ENCODE measurements at places on chromosomes 7 and 10.

- DNase-seq: no peak
Measured at GRCh38 chr10:120105492-120105891, 213.0 kb downstream of the SEC23IP start.

DNA sequence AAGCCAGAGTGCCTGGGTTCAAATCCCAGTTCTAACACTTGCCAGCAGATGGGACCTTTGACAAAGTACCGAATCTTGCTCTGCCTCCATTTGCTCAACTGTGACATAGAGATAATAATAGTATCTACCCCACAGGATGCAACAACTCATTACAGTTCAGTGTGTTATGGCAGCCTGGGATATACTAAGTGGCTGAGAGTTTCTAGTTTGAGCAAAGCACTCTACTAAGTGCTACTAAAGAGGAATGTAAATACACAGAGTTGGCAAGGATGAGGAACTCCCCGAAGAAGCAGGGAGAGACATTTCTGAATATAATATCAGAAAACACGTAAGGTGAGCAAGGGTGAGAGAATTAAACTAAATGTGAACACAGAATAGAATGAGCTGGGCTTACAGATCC lies 243.2 kb downstream of the ARHGAP21 start:
- DNase-seq: no peak

GRCh38 chr7:43925984-43926797 lies at the start of gene UBE2D4:
UBE2D4 (plus strand) TSS chr7:43926436; CDS start chr7:43926533, 97 bp downstream.
- peak; percentile 77 for DNase-seq

DNA sequence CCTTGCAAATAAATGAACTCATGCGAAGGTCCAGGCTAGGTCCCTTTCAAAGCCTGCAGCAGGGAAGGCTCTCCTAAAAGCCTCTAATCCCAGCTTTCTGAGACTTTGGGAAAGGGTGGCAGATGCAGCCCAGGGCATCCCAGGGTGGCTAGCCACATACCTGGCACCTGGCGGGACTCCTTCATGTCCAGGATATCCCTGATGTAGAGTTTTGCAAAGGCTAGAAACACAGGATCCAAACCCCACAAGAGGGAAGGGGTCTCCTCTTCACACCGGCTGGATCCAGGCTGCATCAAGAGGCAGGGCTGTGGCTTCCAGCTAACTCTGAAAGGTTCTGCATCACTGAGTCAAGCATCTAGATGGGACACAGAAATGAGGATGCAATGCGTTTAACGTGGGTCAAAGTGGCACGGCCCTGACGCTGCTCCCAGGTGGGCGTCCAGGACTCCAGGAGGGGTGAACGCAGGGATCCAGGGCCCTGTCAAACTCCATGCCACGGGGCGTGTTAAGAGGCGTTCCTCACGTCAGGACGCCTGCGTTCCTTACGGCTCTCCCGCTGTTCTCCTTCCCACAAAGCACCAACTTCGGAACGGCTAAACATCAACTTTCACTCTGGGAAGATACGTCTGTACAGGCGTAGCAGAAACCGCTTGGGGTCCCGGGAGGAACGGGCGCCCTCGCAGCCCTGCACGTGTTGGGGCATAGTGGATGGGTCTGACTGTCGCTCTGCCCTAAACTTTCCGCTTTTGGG lies 507 bp downstream of the STN1 start:
- no peak for DNase-seq

GRCh38 chr7:108079276-108079647 lies 50.9 kb downstream of the LAMB4 start:
- DNase-seq: no peak

DNA sequence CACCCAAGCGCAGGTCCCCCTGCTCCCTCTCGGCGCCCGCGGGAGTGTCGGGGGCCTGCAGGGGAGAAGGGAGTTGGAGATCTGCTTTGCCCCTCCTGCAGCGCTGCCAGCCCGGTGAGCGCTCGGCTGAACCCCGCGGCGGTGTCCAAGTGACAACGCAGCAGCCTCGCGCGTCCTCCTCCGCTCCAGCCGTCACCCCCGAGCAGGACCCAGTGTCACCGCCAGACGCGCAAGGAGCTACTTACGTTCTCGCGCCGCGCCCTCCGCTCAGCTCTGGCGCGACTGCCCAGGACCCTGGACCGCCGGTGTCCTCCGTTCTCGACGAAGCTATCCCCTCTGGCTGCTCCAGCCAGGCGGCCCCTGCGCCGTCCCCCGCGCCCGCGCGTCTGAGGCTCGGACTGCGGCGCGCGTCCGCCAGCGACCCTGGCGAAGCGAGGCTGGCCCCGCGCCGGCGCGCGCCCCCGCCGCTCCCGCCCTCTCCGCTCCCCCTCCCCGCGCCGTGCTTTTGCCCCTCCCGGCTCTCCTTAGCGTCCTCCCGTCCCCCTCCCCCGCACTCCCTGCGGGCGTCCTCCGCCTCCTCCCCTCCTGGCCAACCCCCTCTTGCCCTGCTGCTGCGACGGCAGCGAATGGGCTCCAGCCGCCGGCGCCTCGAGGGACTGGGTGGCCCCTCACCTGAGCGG lies at the start of gene NRCAM:
TSS of gene NRCAM (minus strand) at position 439 of the 680 bp plus-strand sequence. CDS start 216,372 bp downstream, outside the sequence.
- DNase-seq: peak; percentile 13

GRCh38 chr7:135253851-135254771 lies 20.5 kb downstream of the STRA8 start:
- DNase-seq: no peak

GRCh38 chr10:62778125-62778524 lies 26.4 kb upstream of the ADO start:
- DNase-seq: no peak

- DNase-seq: no peak
Measured at GRCh38 chr10:29543715-29544114, 91.1 kb downstream of the SVIL start.

DNA sequence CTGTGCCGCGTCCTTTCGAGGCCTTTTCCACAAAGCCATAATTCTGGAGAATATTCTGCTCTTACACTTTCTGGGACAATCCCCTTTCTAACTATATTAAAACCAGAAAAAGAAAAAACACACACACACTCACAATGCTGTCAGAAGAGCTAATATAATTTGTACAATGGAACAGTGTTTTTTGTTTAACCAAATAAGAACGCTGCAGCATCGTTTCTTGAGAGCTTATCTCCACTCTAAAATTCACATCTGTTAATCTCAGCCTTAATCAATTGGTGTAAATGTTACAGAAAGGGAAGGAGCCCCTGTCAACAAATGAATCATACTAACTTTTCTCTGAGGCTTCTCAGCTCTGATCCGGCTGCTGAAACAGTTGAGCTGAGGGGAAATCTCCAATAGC lies 123.9 kb downstream of the GALNT11 start:
- DNase-seq: no peak

DNA sequence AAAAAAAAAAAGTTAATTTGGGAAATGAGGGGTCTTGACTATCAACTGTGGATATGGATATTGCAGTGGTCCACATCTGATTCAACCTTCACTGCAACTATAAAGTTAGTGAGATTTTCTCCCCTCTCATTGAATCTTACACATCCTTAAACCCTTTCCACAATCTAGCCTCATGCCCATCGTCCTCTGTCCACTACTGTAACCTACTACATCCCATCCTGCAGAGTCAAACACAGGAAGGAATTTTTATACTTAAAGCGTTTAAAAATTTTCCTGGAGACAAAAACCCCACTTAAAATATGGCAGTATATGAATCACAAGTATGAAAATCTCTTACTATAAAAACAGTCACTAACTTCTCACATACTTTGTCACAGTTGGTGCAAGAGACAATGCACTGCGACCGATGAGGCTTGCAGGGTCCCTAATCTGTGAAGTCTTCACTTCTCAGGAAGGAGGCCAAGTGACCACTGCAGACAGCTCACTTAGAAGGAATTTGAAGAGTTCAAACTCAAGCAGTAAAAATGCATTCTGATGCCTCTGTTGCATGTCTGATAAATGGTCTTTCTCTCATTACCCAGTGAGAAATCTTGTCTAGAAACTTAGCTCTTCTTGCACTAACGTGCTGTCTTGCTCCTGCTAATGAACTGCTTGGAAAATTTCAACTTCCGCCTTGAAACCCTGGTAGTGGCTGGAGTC lies 50.3 kb upstream of the ST8SIA6 start:
- no peak for DNase-seq

DNA sequence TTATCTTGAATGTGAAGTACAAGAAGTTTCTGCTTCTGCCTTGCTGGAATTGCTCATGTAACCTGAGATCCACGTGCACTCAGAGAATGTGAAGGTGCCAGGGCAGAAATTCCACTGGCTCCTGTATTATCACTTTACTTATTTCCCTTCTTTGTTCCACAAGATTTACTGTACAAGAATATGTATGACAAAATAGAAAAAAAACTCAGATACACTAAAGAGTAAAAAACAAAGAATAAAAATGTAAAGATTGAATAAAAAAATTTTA lies 43.0 kb downstream of the PLCE1 start:
- DNase-seq: no peak

DNA sequence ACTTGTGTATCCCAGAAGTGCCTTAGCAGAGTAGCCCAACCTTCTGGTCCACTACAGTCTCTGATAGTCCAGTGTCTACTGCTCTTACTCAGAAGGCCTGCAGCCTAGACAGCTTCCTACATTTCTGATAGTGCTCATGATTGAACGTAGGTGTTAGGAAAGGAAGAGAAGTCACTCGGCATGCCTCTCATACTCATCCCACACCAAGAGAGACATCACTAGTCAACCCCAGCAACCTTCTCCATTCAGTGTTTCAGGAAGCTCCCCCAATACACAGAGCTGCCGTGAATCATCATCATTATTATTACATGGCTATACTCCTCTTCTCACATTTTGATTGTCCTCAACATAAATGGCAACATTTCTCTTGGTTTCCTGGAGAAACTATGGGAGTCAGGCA lies 166.4 kb downstream of the COBL start:
- DNase-seq: no peak

- DNase-seq: no peak
Measured at GRCh38 chr7:127336458-127336857, 56.0 kb downstream of the ZNF800 start.

DNA sequence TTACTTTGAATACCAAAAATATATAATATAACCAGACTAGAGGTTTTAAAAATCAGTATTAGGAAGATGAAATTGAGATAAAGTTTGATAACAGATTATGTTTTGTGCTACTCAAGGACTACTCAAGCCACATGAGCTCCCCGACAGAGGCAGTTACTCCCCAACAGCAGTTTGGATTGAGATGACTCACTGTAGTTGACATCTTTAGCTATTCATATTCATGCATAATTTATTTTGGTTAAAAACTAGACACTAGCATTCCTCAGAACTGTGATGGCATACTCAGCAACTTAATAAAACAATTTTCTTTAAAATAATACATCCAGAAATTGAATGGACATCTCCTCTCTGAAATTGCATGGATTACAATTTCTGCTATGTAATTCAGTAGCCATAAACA lies 19.6 kb downstream of the PCLO start:
- DNase-seq: no peak

DNA sequence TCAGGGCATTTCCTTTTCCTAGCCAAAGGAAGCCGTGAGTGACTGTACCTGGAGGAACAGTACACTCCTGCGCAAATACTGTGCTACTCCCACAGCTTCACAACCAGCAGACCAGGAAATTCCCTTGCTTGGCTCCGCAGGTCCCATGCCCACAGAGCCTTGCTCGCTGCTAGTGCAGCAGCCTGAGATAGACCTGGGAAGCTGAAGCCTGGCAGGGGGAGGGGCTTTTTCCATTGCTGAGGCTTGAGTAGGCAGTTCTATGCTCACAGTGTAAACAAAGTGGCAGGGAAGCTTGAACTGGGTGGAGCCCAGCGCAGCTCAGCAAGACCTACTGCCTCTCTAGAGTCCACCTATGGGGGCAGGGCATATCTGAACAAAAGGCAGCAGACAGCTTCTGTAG lies 291.2 kb downstream of the HGF start:
- DNase-seq: no peak

- DNase-seq: no peak
Measured at GRCh38 chr10:132572545-132572937, 35.0 kb downstream of the INPP5A start.

DNA sequence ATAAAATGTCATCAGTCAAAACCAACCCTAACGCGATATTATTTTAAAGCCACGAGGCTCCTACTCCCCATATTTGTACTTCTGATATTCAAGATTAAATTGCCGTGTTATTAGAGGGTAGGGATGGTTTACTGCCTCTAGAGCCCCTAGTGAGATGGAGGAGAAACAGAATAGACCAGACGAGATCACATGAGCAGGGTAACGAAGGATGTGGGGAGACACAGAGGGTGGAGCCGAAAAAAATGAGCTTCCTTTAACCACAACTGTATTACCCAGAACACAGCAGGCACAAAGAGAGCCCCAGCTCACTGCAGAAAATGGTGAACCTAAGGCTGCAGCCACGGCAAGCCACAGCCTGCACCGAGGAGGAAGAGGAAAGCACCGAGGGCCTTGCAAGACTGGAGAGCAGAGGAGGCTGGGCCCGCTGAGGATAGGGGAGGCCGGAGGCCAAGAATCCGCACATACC lies 14.3 kb downstream of the ZC3HAV1 start:
- no peak for DNase-seq
